Suppressor macrophage treated with lipopolysaccharide for 1 hour (primary cell): ENCODE measurements at places on chromosomes 6 and 20.

DNA sequence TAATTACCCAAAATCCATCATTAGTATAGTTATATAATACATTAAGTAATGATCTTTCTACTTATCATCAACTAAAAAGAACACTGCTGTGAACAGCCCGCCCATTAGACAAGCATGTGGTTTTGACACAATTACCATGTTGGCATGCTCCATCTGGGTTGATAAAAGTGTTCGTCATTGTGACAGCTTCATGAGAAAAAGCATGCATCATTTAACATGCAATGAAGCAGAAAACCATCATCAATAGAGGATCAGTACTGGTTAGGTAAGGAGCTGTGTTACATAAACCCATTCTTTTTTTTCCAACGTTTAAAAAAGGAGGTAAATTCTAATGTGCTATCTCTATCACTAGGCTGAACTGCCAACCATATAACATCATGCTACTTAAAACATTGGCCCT, 101.9 kb downstream of the EPB41L2 start:
- DNase-seq = no peak

GRCh38 chr6:54801244-54801643, 45.3 kb upstream of the FAM83B start:
- no peak for DNase-seq

DNA sequence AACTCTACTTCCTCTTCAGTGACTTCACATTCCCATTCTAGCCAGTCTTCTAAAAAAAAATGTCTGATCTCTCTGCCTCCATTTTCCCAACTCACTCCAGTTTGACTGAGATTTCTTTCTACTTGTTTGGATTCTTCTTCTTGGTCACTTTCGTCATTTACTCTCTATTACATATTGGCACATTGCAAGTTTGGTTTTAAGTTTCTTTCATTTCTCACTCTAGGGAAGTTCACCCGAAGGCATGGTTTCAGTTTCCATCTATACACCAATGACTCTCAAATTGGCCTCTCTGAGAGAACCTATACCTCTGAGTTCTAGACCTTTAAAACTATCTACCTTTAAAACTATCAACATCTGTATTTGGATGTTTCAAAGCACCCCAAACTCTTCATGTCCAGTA, 51.3 kb downstream of the CD109 start:
- peak; percentile 80 for DNase-seq

GRCh38 chr6:91569071-91569470, 982.2 kb upstream of the MAP3K7 start:
- no peak for DNase-seq

GRCh38 chr20:35155936-35156335, 8.8 kb upstream of the EDEM2 start:
- no peak for DNase-seq
